CD4-positive, alpha-beta T cell treated with Interleukin-10 for 1 hour (primary cell): ENCODE measurements at places on chromosomes 4 and X.

DNA sequence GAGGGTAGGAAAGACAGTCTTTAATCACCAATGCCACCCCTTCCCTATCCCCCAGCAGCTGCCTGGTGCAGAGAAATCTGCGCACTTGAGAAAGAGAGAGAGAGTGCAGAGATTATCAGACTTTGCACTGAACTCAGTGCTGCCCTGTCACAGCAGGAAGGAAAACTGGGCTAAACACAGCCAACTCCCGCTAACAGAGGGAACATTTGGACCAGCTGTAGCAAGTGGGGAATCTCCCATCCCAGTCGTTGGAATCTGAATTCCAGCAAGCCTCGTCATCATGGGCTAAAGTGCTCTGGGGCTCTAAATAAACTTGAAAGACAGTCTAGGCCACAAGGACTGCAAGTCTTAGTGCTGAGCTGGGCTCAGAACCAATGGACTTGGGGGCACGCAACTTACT is 168.7 kb downstream of the DLG3 start:
- no peak for DNase-seq

- DNase-seq: peak; percentile 52
These were observed 8.3 kb upstream of the SASH3 start for GRCh38 chrX:129771266-129771995.

GRCh38 chrX:53319614-53320542 is 38.5 kb upstream of the IQSEC2 start:
- no peak for DNase-seq

DNA sequence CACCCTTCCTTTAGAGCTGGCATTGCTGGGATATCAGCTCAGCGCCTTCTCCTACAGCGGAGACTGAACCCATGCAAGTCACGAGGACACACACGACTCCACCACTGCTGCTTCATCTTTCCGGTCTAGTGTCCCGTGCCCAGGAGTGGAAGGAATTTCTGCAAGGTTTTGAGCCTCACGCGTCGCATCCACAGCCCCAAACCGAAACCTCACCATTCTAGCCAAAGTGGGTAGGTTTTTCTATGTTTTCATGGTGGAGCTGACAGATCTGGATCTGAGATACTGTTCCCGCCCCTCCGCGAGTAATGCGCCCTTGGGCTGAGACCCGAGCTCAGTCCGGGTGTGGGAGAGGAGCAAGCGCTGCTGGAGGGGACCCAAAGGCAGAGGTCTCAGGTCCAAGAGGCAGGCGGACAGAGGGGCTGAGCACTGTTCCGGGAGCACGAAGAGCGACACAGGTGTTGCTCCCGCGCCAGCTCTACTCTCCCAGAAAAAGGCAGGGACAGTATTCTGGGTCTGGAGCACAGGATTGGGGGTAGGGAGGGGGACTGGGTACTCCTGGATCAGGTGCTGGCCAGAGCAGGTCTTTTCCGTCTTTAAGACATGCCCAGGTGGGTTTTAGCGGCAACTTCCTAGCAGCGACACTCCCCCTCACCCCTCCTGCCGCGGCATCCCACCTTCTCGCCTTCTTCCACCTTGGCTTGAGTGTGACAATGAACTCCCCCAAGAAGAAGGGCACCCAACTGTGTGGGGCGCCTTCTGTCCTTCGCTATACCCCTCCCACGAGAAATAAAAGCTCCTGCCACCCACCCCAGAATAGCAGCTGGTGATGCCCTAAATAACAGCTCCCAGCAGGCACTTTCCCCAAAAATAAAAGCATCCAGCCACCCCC is 1.8 kb downstream of the EPHA5 start:
- DNase-seq: no peak

DNA sequence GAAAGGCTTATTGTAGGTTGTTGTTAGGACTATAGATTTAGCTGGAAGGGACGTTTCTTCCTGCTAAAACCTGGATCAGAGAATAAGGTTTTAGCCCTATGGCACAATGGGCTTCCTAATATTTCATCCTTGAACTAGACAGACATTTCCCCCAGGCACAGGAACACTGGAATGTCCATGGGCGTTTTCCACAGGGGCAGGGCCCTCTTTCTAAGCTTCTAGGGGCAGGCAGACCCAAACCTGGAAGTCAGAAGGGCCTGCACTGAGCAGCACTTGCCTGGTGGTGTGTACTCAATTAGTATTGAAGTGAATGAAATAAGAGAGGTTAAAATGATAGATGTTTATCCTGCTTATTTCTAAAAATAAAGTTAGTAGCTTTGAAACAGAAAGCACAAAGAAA is 41.1 kb downstream of the CASP6 start:
- no peak for DNase-seq

GRCh38 chr4:119097282-119097900 is 38.2 kb upstream of the MYOZ2 start:
- no peak for DNase-seq

- DNase-seq: no peak
These were observed 47.5 kb upstream of the KLHL13 start for GRCh38 chrX:118164138-118164537.

DNA sequence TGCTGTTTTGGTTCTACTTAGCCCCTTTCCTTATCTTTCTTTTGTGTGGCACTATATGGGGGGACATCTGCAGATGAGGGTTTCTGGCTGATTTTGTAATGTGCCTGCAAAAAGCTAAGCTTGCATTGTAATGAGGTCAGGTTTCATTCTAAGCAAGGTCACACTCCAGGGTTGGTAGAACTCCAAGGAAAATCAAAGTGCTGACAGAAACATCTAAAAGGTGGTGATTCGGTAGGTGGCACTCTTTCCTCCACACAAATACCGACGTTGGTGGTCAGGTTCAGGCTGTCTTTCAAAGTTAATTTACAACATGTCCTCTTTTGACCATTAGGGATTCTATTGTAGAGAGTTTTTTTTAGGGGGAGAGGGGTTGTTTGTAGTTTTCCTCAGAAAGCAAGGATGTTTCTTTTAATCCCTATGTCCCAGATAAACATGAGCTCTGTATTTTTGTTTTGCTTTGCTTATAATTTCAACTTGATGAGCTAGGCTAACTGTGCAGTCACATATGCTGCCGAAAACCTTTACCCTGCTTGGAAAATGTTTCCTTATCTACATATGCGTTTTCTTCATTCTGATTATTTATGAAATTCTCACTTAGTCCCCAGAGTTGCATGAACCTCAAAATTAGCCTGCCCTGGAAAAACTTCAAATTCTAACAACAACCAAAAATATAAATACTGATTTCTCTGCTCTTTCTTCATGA is 434.2 kb downstream of the PPARGC1A start:
- no peak for DNase-seq

GRCh38 chr4:168139336-168139735 is 47.0 kb downstream of the ANXA10 start:
- DNase-seq: no peak

DNA sequence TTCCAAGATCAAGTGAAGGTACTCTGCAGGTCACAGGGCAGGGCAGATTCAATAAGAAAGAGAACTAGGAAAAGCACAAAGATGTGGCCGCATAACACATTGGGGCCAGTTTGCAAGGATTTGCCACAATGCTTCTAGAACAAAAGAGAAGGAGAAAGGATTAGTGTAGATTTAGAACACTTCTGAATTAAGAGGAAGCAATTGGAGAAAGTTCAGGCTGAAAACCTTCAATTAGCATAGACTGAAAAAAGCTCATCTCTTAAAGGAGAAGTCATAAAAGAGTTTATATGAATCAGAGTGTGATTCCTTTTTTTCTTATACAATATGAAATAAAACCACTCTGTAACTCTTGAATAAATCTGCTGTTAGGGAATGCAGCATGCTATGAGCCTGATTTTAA is 215.6 kb upstream of the FAT1 start:
- no peak for DNase-seq

DNA sequence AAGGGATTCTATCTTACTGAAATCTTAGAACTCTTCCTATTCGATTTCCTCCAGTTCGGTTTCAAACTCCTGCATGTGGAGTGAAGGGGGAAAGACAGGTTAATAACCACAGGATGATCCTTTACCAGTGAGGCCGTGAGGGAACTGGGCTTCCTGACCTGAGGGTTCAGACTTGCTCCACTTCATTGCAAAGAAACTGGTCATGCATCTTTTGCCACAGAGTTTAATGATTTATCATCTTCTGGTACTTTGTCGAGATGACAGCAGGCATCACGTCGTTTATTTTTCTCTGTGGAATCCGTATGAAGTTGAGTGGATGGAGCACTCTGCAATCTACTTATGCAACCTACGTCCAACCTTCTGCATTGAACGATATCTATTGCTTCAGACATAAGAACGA is 145.9 kb upstream of the NLGN4X start:
- no peak for DNase-seq

GRCh38 chr4:87530868-87531267 is 1.7 kb upstream of the SPARCL1 start:
- no peak for DNase-seq

DNA sequence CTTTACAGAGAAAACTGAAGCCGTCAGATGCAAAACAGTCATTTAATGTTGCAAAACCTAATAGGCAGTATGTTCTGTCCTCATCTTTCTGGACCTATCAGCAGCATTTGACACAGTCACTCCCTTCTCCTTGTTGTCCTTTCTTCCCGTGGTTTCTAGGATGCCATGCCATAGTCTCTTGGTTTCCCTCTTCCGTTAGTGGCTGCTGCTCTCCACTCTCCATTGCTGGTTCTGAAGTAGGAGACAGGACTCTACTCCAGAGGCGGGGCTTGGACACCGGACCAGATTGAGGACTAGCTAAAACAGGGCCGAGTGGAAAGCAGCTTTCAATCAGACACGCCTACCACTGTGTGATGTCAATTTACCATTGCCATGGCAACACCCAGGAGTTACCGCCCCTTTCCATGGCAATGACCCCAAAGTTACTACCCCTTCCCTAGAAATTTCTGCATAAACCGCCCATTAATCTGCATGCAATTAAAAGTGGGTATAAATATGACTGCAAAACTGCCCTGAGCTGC is 88.8 kb upstream of the CCDC160 start:
- no peak for DNase-seq

DNA sequence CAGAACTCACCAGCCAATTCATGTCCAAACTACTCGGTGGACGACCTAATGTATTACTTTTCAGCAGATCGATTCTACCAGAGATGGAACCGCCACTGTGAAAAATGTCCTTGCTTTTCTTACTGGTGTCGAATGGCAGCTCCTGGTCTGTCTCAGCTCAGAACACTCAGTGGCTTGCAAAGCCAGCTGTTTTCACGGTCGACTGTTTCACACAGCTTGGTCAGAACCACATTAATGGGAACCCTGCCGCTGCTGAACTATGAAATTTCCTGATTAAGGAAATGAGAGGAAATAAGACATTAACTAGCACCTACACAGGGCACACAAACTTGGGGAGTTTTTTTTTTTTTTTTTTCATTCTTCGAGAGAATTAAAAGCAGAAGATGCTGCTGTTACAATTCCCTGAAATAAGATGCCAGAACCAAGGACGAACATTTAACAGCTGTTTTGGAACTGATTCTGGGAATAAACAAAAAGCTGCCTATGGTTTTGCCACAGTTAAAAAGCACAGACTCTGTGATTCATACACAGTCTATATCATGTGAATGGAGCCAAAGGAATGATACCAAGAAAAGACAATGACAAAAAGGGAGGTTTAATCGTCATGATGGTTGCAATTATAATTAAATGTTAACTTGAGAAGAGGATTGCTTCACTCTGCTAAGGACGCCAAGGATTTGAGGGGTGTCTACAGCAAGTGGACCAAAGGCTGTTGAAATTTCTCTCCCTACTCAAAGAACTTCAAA is 31.3 kb downstream of the SUPT20HL2 start:
- no peak for DNase-seq

GRCh38 chr4:1317177-1318045 is 27.7 kb downstream of the MAEA start:
- DNase-seq: no peak

GRCh38 chrX:31255310-31256033 is 183.6 kb upstream of the FTHL17 start:
- DNase-seq: no peak
